ENCODE measurements at places on chromosomes 4 and X.

DNA sequence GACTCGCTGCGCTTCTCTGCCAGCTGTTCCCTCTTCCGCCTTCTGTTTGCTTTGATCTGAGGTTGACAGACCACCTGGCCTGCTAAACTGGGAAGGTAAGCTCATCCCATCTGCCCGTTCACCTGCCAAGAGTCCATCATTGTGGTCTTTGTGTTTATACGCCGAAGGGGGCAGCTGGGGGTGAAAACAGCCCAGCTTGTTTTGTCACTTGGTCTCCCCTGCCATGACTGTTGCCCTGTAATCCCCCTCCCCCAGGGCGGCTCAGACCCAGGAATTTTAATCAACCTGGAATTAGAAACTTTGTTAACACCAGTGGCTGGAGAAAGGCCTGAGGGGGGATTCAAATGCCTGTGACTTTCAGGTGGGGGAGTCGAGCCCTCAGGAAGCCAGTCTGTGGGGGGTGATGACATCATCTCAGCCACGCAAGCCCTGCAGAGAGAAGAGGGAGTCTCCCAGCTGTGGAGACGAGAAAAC is 333.3 kb downstream of the BCOR start:
- no peak for DNase-seq

DNA sequence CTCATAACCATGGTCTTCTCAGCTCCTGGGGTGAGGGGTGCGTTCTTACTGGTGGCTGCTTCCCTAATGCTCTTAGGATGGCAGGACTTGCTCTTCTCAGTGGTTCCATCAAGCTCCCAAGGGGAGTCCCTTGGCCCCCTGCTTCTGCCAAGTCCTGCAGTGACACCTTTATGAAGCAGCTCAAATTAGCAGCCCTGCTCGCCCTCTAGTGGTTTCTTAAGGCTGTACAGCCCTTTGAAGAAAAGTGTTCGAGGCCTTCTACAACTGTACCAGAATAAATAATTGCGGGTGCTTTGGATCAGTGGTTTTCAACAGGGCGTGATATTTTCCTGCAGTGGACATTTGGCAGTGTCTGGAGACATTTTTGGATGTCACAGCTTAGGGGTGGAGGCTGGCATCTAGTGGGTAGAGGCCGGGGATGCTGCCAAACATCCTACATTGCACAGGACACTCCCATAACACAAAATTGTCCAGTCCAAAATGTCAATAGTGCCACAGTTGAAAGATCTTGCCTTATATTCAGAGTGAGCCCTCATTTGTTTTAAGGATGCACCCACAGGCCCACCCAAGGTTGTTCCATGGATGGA is 204.7 kb upstream of the S100G start:
- DNase-seq = peak; percentile 33

GRCh38 chr4:182848685-182849084 is 68.5 kb downstream of the DCTD start:
- DNase-seq = no peak

DNA sequence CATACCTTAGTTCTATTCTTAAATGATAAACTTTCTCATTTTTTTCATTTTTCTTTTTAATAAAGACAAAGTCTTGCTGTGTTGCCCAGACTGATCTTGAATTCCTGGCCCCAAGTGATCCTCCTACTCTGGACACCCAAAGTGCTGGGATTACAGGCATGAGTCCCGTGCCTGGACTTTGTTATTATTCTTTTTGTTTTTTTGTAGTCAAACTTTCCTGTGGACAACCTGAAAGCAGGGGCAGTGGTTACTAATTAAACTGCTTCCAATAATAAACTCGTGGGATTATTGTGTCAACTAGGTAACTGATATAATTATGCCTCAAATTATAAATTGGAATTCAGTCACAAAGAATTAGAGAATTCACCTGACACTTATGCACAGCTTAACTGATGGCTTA is 107.8 kb upstream of the RAPGEF2 start:
- no peak for DNase-seq

- no peak for DNase-seq
Observed at GRCh38 chrX:33989936-33990335, 142.2 kb downstream of the FAM47A start.

- DNase-seq = no peak
Observed at GRCh38 chrX:132748268-132748667, 210.2 kb downstream of the HS6ST2 start.

GRCh38 chr4:77385124-77385969 is 220.3 kb upstream of the CXCL13 start:
- peak; percentile 57 for DNase-seq

DNA sequence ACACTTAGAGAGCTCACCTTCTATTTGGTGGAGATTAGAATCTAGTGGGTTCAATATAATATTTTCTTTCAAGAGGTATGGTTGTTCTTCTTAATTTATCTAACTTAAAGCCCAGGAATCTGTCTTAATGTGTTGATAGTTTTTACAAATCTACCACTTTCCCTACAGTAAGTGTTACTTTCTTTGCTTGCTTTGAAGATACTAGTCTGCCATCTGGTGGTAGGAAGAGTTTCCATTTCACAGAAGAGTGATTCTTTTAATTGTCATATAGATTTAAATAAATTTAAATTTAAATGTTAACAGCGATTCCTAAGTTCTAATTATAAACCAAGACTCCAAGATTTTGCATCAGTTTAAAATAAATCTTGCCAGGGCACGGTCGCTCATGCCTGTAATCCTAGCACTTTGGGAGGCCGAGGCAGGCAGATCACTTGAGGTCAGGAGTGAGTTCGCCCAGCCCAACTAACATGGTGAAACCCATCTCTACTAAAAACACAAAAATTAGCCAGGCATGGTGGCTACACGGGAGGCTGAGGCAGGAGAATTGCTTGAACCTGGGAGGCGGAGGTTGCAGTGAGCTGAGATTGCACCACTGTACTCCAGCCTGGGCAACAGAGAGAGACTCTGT is 43.5 kb downstream of the NUDT9 start:
- DNase-seq = peak; percentile 53

DNA sequence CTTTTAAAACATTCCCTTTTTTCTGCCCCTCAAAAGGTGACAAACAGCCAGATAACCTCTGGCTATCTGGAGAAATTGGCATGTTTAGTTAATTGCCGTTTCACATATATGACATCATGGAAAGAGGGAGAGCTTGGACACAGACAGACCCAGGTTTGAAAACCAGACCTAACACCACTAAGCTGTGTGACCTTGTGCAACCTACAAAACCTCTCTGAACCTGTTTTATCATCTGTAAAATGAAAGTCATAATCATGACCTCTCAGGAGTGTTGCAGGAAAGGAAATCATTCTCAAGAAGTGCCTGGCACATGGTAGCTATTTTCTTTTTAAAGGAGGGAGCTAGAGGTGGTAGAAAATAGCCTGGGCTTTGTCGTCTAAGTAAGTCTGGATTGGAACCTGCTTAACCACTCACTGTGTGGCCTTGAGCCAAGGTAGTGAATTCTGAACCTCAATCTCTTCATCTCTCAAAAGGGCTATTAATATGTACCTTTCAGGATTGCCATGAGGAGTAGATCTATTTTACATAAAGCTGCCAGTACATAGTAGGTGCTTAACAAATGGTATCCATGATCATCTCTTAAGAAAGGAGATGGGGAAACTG is 363.5 kb downstream of the BCOR start:
- DNase-seq = no peak
